NCI-H2171 treated with DMSO at 0.1 percent for 48 hours (cell line): ENCODE measurements at places on chromosomes 5 and 9.

- no peak for DNase-seq
Measured at GRCh38 chr5:91850031-91850430, 466.9 kb upstream of the ARRDC3 start.

GRCh38 chr9:107102011-107102410 is 181.1 kb upstream of the RAD23B start:
- DNase-seq: no peak

DNA sequence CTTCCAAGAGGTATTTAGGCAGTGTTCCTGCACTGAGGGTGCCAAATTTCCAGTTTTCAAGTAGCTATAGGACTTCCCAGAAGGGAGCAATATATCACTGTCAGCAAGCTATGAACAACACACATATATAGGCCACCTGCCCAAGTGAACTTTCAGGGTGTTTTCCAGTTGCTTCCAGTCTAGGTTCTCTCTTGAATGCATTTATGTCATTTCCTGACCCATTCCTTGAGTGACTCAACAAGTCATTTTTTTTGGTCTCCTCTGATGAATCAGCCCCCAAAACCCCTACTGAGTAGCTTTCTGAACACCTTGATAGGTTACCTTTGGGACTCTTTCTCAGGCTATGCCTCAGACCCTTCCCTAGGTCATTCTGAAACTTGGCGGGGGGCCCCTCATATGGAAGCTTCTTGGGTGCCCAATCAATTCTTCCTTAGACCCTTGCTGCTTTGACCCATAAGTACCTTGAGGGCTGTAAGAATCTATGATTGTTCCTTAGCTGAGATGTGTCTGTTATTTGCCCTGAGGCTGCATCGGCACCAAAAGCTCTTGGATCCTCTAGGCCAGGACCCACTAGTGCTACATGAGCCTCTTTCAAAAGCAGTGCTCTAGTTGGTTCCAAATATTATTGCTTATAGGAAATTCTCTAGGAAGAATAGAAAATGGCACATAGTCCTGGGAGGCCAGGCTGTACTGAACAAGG is 12.4 kb downstream of the DNAJB5 start:
- DNase-seq: no peak

GRCh38 chr5:94249430-94249829 is 369.0 kb downstream of the KIAA0825 start:
- no peak for DNase-seq

- no peak for DNase-seq
Measured at GRCh38 chr5:89758146-89758545, 651.4 kb downstream of the CETN3 start.

GRCh38 chr5:172486451-172486850 is 32.1 kb upstream of the SH3PXD2B start:
- DNase-seq: no peak

GRCh38 chr5:16976625-16977008 is 40.5 kb upstream of the MYO10 start:
- no peak for DNase-seq

- no peak for DNase-seq
Measured at GRCh38 chr5:169305366-169305765, 4.4 kb upstream of the SLIT3 start.

DNA sequence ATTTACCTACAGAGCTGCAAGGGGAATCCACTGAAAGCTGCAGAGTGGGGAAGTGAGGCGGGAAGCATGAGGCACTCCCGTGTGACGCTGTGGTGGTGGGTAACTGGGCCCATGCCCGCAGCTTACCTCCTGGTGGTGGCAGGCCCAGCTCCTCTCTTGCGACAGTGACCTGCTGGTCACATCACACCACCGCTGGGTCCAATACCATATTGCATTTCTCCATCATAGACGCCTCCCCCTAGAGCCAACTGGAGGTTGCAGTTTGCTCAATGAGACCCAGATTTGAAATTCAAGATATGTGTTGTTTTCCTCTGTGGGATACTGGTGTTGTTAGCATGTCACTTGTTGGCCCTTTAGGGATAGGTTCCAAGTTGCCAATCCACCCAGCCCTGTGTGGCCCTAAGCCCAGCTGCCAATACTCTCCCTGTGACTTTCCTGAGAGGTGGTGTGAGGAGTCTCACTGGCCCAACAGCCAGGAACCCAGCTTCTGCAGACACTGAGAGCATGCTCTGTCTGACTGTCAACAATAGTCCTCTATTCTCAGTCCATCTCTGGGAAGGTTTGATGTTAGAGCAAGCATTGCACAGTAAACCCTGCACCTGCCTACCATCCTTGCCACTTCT is 428.3 kb downstream of the GADD45G start:
- DNase-seq: no peak

- DNase-seq: peak; percentile 82
Measured at GRCh38 chr9:74887041-74887980, at the start of gene TRPM6. Gene TRPM6 (minus strand): TSS chr9:74887921. CDS start chr9:74887856, 65 bp downstream.

- DNase-seq: no peak
Measured at GRCh38 chr9:82115331-82115730, 126.8 kb downstream of the SPATA31D1 start.

GRCh38 chr9:129674229-129674628 is 8.8 kb downstream of the PRRX2 start:
- DNase-seq: no peak

GRCh38 chr5:80781356-80781755 is 126.6 kb upstream of the DHFR start:
- no peak for DNase-seq

- peak; percentile 3 for DNase-seq
Measured at GRCh38 chr9:111037708-111038330, 451 bp downstream of the LPAR1 start.

DNA sequence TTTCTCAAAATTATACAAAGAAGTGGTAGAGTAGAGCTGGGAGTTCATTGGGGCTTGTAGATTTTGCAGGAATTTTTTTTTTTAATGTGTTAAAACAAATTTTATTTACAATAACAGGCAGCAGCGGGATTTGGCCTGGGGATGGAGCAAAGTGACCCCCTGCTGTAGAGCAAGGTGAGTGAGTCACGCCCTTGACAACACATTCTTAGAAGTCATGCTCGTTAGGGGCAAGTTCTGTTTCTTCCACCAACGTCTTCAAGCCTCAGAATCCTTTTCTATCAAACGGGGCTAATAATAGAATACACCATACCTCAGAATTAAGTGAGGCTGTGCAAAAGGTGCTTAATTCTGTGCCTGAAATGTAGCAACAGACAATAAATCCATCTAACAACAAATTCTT is 1.1 kb upstream of the ANKDD1B start:
- DNase-seq: no peak

- DNase-seq: no peak
Measured at GRCh38 chr5:80509362-80509761, 21.5 kb downstream of the FAM151B start.

- no peak for DNase-seq
Measured at GRCh38 chr9:129836311-129837007, 1.2 kb downstream of the USP20 start.

- no peak for DNase-seq
Measured at GRCh38 chr5:173597304-173597703, 19.1 kb downstream of the BOD1 start.

GRCh38 chr5:180135128-180135955 is 63.8 kb upstream of the RNF130 start:
- DNase-seq: no peak
